CD4-positive, alpha-beta T cell treated with Interleukin-6 for 4 hours (primary cell): ENCODE measurements at places on chromosomes 5 and 9.

DNA sequence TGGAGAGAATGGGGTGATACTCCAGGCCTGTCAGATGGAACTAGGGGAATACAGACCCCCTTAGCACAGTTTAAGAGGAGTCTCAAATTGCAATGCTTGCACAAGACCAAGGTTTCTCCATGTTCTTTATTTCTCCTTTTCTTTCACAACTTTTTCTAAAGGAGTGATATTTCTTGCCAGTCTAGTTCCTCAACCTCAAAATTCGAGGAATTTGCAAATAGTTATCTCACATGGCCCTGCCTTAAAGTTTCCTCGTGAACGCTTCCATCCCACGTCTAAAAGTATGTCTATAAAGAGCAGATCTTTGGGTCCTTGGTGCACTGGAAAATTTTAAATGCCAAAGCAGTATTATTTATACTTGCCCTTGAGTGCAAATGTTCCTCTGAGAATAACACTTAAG, 373.8 kb upstream of the KLF4 start:
- DNase-seq: no peak

GRCh38 chr5:141002605-141002965, 36.3 kb downstream of the PCDHAC2 start:
- no peak for DNase-seq

DNA sequence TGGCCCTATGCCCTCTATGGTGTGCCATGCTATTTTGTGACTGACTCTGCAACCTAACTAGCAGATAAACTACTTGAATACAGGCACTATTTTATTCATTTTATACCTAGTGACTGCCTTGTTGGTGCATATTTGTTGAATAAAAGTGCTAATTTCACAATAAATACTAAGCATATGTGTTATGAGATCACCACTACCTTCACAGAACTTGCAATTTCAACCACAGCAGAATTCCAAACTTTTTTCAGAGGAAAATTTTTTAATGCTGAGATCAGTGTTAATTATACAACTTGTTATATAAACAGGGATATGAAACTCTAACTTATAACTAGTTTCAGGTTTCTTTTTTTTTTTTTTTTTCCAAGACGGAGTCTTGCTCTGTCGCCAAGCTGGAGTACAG, 94.8 kb downstream of the NR3C1 start:
- DNase-seq: no peak

- DNase-seq: no peak
Observed at GRCh38 chr9:8961186-8961851, 1161.7 kb upstream of the DMAC1 start.

DNA sequence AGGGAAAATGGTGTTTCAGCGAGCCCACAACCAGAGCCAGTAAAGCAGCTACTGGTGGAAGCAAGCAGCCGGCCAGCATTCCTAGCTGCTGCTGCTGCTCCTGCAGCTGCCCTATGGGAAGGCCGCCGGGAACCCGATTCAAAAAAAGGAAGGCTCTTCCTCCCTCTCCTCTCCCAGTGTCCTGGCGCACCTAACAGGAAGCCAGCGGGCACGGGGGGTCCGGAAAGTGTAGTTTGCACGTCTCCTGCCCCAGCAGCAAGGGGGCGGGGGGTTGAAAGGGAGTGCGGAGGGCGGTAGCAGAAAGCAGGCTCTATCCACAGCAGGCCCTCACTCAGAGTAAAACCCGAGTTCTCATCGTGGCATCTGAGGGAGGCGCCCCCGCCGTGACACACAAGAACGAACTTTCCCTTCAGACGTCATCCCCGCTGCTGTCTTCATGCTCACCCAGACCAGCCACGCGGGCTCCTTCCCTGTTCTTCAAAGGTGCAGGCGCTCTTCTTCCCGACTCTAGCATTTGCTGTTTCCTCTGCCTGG, 16.5 kb downstream of the GRXCR2 start:
- no peak for DNase-seq

DNA sequence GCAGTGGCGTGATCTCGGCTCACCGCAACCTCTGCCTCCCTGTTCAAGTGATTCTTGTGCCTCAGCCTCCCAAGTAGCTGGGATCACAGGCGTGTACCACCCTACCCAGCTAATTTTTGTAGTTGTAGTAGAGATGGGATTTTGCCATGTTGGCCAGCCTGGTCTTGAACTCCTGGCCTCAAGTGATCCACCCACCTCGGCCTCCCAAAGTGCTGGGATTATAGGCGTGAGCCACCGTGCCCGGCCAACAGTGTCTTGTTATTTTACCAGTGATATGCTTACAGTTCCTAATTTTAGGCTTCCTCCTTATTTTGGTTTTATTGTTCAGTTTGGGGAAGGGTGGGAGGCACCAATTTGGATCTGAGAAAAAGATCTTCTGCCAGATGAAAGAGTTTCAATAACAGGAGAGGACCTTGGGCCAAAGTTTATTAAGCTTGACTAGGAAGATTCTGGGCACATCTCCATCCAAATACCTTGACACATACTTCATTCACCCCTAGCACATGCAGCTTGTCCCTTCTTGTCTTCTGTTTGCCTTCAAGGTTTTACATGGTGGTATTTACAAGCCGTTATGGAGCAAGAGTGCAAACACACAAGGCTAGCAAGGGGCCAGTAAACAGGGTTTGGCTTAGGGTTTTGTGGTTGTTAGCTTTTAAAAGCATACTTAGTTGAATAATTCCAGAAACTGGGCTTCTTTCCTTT, 168.1 kb upstream of the DMRT1 start:
- DNase-seq: no peak

- no peak for DNase-seq
Observed at GRCh38 chr5:95984287-95984938, 22.8 kb upstream of the ELL2 start.

DNA sequence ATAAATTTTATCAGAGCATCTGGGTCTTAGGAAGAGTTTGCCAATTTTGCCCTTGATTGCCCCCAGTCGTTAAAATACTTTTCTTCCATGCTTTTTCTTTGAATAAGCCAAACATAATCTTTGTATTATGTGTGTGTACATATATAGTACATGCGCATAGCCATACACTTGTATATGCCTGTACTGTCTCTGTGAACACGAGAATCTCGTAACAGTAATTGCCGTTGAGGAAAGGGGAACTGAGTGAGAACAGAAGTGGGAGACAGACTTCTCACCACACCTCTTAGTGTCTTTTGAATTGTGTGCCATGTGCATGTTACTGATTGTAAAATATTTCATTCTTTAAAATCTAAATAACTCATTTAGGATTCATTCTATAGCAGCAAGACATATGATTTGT, 79.6 kb upstream of the GRHPR start:
- no peak for DNase-seq

DNA sequence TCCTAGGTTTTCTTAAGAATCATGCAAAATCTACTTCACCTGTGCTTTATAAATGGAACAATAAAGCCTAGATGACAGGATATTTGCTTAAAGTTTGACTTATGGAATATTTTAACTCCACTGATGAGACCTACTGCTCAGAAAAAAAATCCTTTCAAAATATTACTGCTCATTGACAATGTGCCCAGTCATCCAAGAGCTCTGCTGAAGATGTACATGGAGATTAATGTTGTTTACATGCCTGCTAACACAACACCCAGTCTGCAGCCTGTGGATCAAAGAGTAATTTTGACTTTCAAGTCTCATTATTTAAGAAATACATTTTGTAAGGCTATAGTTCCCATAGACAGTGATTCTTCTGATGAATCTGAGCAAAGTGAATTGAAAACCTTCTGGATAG, 889.6 kb downstream of the CDH18 start:
- DNase-seq: no peak

- DNase-seq: no peak
Observed at GRCh38 chr5:135329913-135330797, 68.9 kb downstream of the MACROH2A1 start.

- DNase-seq: no peak
Observed at GRCh38 chr5:150469718-150470469, 20.4 kb upstream of the RPS14 start.

DNA sequence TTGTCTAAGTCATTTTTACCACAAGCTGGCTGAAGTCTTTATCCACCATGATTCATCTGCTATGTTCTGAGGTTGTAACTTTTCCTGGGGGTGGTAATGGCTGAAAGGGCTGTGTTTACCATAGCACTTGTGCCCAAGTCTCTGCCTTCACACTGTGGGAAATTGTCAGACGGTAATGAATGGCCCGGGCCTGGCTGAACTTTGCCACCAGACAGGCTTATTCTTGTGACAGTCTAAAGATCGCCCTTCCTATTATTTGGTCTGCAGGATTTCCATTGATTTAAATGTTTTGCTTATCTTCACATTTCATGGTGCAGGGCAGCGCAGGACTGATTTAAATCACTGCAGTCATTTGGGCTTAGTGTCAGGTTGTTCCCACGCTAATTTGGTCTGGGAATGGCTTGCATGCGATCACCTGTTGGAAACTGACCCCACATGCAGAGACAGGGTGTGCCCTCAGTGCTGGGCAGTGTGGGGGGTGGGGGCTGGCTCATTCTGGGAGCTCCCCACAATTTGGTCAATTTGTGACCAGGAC, 109.3 kb upstream of the ICE1 start:
- no peak for DNase-seq

DNA sequence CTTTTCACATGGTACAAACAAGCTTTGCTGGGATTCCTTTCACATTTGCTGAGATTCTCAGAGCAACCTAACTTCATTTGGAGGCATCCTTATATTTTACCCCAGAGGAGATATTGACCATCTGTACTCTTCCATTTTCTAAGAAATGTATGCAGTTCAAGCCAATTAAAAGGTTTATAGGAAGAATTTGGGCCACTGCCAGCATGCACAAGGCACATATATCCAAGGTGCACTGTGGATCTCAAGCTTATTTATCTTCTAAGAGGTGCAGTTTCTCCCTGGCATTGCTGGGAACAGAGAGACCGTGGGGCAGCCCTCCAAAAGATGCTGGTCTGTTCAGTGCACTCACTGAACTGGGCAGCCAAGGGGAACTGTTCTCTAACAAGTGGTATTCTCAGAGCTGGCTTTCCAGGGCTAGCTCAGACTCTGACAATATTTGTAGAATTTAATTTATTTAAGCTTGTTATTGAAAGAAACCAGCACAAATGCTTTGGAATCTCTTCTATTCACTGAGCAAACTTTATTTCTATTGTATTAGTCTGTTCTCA, 213.3 kb downstream of the TENT4A start:
- no peak for DNase-seq

- no peak for DNase-seq
Observed at GRCh38 chr5:56659971-56660370, 155.4 kb upstream of the MAP3K1 start.

GRCh38 chr5:142475102-142475513, 150.3 kb upstream of the SPRY4 start:
- no peak for DNase-seq

DNA sequence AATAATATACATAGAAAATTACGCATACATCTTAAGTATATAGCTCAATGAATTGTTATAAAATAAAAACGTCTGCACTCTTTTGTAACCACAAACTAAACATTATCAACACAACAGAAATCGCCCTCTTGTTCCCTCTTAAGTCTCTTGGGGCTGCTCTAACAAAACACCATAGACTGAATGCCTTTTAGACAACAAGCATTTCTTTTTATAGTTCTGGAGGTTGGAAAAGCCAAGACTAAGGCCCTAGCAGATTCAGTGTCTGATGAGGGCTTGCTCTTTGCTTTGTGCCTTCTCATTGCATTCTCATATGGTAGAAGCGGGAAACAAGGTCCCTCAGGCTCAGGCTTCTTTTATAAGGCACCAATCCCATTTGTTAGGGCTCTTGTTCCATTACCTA, 4.9 kb upstream of the IFNB1 start:
- DNase-seq: no peak

- DNase-seq: no peak
Observed at GRCh38 chr5:72447751-72448150, 59.5 kb downstream of the ZNF366 start.

DNA sequence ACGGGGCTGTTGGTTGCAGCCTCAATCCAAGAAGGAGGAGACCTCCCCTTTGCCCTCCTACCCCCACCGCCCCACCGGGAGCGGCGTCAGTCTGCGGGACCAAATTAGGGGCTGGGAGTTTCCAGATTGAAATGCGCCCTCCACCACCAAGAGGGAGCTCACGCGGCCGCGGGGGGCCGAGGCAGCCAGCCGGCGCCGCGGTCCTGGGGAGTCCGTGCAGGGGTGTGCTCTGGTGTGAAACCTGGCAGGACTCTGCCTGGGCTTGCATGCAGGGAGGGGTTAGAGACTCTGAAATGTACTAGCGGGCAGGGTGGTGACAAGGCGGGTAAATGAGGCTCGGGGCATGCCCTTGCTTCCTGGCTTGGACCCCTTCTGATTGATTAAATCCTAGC, 989 bp upstream of the FBN2 start:
- no peak for DNase-seq

- no peak for DNase-seq
Observed at GRCh38 chr5:109837231-109837861, 147.6 kb downstream of the MAN2A1 start.

GRCh38 chr5:17808566-17808965, 174.3 kb downstream of the TAF11L14 start:
- DNase-seq: no peak

DNA sequence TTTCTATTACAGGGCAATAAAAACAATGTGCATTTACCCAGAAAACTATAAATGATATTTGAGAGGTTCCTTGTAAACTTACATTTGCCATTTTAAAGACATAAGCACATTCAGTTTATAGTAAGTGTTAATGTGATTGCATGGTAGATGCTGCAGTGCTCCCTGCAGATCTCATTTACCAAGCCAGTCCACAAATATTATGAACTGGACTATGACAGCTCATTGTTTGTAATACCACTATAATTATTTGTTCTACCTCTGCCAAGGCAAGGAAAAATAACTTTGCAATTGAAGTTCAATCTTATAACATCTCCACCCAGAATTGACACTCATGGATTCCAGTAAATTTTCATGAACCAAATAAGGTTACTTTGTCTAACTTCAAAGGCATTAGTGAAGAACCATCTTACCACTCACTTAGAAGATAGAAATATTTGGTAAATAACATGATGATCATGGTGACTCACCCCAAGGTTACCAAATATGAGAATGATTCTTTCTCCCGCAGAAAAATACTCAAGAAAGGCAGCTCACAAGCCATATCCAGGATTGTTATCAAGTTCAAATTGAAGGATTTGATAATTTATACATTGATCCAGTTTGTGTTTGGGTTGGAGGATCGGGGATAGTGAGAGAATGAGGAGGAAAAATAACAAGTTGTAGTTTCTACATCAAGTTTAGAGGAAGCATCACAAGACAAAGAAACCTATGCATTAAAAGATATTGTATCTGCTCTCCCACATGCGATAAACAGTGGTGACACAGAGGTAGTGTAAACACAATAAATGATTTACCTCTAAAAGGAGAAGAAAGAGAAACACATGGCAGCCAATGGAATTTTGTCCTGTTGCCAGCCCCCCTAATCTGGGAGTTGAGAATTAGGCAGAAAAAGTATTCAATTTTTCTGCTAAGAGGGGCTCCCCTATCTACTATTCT, 29.5 kb downstream of the CDH9 start:
- DNase-seq: no peak

GRCh38 chr5:149605998-149606724, 24.9 kb downstream of the ARHGEF37 start:
- no peak for DNase-seq
